NCI-H2081 (cell line): ENCODE measurements at places on chromosomes 7 and 10.
A peak's percentile ranks its signal among the peaks of the same experiment; 100 is the strongest.

GRCh38 chr7:2493205-2494164 lies 17.3 kb upstream of the GRIFIN start:
- DNase-seq = no peak

DNA sequence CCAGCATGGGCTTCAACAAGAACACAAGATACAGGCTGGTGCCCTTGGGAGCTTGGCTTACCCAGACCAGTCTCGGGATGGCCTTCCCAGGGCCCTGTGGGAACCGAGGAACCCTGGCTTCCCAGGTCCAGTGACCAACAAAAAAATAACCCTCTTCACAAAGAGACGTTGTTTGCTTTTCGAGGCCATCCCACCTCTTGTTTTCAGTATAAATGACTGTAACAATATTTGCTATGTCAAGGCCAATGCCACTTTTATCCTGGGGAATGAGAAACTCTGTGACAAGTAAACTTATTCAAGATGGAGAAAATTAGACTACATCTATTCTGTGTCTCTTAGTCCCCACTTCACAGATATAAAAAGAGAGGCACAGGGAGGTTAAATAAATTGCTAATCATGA lies 138.8 kb downstream of the PRPF18 start:
- DNase-seq = no peak

- DNase-seq = no peak
Measured at GRCh38 chr7:57256637-57257375, 124.6 kb upstream of the ZNF479 start.

GRCh38 chr10:102982296-102982695 lies 64.2 kb downstream of the CNNM2 start:
- no peak for DNase-seq

DNA sequence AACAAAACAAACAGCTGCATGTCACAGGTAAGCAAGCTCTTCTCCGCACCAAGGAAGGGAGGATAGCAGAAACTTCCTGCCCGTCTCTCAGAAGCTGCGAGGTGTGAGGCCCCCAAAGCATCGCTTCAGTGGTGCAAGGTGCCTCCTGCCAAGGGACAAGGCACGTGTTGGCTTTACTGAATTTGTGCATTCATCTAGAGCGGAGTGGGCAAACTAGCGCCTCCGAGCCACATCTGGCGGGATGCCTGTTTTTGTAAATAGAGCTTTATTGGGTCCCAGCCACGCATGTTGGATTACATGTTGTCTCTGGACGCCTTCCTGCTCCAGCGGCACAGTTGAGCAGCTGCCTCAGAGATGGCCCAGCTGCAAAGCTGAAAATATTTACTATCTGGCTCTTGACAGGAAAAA lies 27.7 kb downstream of the PHYH start:
- peak; percentile 30 for DNase-seq

DNA sequence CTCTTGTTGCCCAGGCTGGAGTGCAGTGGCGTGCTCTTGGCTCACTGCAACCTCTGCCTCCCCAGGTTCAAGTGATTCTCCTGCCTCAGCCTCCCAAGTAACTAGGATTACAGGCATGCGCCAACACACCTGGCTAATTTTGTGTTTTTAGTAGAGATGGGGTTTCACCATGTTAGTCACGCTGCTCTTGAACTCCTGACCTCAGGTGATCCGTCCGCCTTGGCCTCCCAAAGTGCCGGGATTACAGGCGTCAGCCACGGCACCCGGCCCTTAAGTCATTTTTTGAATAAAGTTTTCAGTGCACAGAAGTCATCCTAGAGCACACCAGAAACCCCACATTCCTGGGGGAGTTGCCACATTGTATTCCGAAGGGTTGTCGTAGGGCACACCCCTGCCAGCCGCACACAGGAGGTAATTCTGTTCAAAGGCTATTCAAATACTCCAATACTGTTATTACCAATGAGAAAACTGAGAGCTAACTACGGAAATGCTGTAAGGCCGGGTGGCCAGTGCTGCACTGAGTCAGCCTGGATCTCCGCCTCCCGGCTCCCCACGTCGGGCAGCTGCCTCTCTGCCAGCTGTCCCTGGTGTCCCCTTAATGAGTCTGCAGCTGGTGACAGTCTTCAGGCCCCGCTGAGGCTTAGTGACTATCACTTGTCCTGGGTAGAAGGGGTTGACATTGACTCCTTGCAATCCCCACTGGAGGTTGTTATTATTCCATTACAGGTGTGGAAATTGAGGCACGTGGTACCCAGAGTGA lies 8.6 kb upstream of the RFC2 start:
- peak; percentile 57 for DNase-seq

DNA sequence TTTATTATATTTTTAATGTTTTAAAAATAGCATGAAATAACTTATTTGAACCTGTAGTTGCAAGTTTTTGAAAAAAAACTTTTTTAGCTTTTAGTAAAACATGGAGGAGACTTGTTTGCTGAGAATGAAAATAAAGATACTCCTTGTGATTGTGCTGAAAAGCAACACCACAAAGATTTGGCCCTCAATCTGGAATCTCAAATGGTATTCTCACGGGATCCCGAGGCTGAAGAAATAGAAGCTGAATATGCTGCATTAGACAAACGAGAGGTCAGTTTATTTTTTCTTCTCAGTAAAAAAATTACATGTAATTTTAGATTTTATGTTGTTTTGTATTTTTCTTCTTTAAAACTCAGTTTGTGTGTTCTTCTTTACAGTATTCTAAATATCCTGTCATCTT lies 73.5 kb downstream of the ANKIB1 start:
- DNase-seq = no peak
